Common myeloid progenitor, CD34-positive (primary cell): ENCODE measurements at places on chromosomes 4 and X.
A peak's percentile ranks its signal among the peaks of the same experiment; 100 is the strongest.

GRCh38 chrX:76183289-76184049 lies 10.6 kb downstream of the PBDC1 start:
- DNase-seq = no peak

DNA sequence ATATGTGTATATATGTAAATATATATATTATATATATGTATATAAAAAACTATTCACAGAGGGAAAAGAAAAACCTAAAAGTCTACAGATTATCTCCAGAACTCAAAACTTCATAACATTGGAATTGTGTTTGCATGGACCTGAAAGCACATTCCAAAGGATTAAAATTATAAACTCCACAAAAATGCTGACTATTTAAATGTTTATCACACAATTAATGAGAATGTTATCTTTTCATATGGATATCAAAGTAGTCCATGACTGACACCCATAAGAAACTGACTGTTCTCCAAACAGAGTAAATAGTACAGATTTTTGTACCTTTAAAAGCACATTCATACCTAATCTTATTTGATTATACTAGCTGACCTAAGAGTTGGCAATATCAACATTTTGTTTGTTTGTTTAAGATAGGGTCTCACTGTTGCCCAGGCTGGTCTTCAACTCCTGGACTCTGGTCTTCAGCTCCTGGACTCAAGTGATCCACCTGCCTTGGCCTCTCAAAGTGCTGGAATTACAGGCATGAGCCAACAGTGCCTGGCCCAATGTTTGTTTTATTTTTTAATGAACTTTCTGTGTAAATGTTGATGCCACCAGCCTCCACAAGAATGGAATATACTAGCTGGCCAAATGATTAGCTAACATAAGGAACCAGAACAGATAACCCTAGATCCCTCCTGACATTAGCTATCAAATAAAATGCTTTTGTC lies 50.0 kb downstream of the SLC39A8 start:
- DNase-seq = no peak

DNA sequence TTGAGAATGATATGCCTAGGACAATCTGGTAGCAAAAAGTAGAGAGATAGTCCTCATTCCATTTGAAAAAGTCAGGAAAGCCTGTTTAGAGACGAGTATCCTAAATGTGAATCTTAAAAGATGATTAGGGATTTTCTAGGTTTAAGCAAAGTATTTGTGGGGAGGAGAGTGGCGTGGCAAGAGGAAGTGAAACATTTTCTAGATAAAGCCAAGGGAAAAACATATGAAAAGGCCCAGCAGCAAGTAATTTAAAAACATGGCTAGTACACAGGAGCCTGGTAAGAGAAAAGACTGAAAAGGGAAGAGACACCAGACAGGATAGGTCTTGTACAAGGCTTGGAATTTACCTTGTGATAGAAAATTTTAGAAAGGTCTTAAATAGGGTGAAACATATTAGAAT lies 45.9 kb downstream of the CORIN start:
- no peak for DNase-seq

GRCh38 chr4:56757821-56758411 lies 63.6 kb downstream of the SPINK2 start:
- peak; percentile 78 for DNase-seq

DNA sequence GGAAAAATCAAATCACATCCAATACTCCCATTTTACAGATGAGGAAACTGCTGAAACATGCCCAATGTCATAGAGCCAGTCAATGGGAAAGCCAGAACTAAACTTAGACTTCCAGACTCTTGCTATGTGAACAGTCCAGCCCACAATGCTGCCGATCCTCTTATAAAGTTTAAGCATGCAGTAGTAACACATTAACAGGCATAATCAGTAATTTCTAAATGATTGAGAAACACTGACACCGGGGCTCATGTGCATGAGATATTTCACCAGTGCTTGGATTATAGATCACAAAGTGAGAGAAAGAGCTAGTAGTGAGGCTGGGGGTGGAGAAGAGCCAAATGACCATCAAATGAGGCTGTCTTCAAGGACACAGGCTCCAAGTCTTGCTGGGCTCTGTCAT lies 2.5 kb downstream of the BDH2 start:
- DNase-seq = no peak

- DNase-seq = no peak
These were observed 29.0 kb upstream of the GPM6B start for GRCh38 chrX:13845721-13846378.

DNA sequence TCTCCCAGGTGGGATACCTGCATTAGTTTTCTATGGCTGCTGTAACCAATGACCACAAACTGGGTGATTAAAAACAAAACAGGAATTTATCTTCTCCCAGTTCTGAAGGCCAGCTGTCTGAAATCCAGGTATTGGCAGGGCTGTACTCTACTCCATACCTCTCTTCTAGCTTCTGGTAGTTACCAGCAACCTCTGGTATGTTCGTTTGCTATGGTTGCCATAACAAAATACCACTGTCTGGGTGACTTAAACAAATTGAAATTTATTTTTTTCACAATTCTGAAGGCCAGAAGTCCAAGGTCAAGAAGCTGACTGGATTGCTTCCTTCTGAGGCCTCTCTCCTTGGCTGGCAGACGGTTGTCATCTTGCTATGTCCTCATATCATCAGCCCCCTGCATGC lies 642.1 kb upstream of the TENM3 start:
- no peak for DNase-seq

DNA sequence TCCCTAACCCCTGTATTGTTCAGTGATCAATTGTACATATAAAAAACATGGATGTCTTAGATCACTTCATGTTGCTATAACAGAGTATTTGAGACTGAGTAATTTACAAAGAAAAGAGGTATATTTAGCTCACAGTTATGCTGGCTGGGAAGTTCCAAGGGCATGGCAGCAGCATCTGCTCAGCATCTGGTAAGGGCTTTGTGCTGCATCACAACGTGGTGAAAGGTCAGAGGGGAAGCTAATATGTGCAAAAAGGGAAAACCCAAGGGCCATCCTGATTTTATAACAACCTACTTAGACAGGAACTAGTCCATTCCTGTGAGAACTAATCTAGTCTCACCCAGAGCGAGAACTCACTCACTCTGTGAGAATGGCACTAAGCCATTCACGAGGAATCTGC lies 128.2 kb upstream of the OTUD4 start:
- no peak for DNase-seq

DNA sequence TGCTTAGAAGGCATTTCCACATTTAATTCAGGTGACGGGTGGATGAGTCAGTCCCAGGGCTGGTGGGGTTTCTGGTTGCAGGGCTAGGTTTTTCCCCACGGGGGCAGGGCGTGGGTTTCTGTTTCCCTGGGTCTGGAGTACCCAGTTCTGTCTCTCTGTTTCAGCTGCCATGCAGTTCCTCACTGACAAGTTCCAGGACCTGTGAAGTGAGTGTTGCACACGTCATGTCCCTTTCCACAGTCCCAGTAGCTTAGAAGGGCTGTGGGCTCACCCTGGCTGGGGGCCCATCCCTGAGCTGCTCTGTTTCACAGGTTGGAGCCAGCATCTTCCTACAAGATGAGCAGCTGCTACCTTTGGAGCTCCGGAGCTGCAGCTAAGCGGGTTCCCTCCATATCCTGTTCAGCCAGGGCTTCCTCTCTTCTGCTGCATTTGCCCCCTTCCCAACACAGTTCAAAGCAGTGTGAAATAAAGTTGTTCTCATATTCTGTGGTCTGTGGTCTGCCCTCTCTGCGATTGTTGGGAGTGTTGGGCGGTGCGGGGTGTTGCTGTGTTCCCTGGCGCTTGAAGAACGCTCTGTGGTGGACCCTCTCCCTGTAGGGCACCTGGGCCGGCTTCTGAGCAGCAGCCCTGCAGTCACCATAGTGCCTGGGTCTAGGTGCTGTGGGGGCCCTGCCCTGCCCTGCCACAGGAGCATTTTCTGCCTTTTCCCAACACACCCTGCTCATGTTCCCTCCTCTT lies 3.9 kb downstream of the LOC101059915 start:
- DNase-seq = peak; percentile 55

DNA sequence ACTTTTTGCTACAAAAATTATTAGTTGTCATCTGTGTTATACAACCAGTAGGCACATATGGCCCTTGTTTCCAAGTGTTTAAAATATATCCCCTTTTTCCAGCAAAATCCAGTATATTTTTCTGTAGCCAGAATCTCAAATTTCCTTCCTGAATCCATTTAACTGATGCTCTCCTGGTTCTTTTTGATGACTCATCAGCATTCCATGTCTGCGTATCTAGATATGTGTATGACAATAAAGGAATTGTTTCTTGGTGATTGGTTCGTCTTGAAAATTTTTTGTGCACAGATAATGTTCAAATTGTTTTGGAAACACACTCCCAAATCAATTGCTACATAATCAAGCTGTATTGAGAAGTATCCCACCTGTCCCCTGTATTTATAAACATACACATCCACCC lies 98.3 kb downstream of the ITM2A start:
- no peak for DNase-seq

DNA sequence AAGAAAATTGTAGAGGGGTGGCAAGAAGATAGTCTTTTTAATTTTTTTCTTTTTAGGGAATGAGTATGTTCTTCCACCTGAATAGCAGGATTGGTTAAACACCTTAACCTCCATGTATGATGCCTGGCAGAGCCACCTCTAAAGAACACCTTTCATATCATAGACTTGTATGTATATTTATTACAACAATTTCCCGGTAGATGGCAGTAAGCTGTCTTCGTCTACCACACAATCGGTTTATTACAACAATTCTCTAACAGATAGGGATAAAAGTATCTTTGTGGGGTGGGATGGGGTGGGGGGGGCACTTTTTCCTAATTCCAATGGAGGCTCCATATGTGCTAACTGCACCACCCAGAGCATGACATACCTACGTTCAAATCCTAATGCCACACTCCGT lies 255.5 kb downstream of the LDB2 start:
- no peak for DNase-seq

GRCh38 chr4:3739577-3739976 lies 26.6 kb upstream of the ADRA2C start:
- no peak for DNase-seq

DNA sequence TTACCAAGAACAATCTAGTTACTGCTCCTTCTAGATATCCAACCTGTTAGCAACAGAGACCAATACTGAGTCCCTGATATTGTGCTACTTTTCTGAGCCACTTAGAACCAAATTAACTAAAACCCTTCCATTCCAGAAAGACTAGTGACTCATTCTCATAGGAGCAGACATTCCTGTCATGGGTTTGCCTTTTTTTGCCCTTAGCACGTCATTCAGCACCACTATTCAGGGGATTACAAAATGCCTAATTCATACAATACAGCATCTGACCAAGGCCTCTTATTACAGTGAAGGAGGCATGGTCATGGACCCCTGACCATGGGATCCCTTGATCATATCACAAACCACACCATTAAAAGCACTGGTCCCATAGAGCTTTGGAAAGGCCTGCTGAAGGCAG lies 123.8 kb upstream of the CXCL13 start:
- DNase-seq = no peak
